ENCODE measurements at places on chromosomes 12 and 14. TPM values are rescaled to one million over a fixed set of nuclear protein-coding genes. Genes with fewer than 3 reads are reported as not detected.

The PCNX4 gene
- total RNA-seq, result 50.9 TPM

The DIO2 gene
- total RNA-seq, result 14.1 TPM

The LRTM2 gene
- total RNA-seq, result not detected

The RDH16 gene
- total RNA-seq, result 0.14 TPM

The SNRNP35 gene
- total RNA-seq, result 11.6 TPM

The ASB2 gene
- total RNA-seq, result 0.28 TPM

The GRIN2B gene
- 0.14 TPM for total RNA-seq

The GALC gene
- total RNA-seq, result 26.4 TPM

The TCTN1 gene
- total RNA-seq, result 20.5 TPM

The POTEM gene
- not detected for total RNA-seq

The SHMT2 gene
- total RNA-seq, result 313 TPM

The DMAC2L gene
- total RNA-seq, result 3.1 TPM

The MANSC1 gene
- total RNA-seq, result 0.92 TPM

The GLIPR1L1 gene
- not detected for total RNA-seq

The KLHL33 gene
- 0.18 TPM for total RNA-seq

The ANKRD52 gene
- total RNA-seq, result 9.7 TPM

The RBP5 gene
- not detected for total RNA-seq

The CATSPERB gene
- not detected for total RNA-seq

The SLC17A8 gene
- total RNA-seq, result not detected

The PPFIA2 gene
- total RNA-seq, result 2.2 TPM

The AVPR1A gene
- under 0.01 TPM for total RNA-seq

The MYH6 gene
- total RNA-seq, result not detected

The MDGA2 gene
- total RNA-seq, result under 0.01 TPM

The STRN3 gene
- 71.7 TPM for total RNA-seq

The C3AR1 gene
- 0.18 TPM for total RNA-seq

The ANO4 gene
- total RNA-seq, result 2.4 TPM

The GAS2L3 gene
- total RNA-seq, result 6.3 TPM

The MRPL42 gene
- total RNA-seq, result 57.5 TPM

The ARHGAP9 gene
- 0.28 TPM for total RNA-seq

The ASPG gene
- not detected for total RNA-seq

The KCNJ8 gene
- total RNA-seq, result 19.8 TPM

The LRP1-AS gene
- total RNA-seq, result not detected

The IRF2BPL gene
- 29.7 TPM for total RNA-seq

The SRRM4 gene
- under 0.01 TPM for total RNA-seq

The ENDOU gene
- total RNA-seq, result not detected

The SPX gene
- total RNA-seq, result 0.18 TPM

The TNS2 gene
- 23.2 TPM for total RNA-seq

The KRT74 gene
- total RNA-seq, result not detected

The SOAT2 gene
- not detected for total RNA-seq

The RIMKLB gene
- total RNA-seq, result 24.0 TPM

The SLC25A21 gene
- total RNA-seq, result 0.57 TPM

The CFAP73 gene
- not detected for total RNA-seq

The RFX4 gene
- not detected for total RNA-seq

The PEX5 gene
- total RNA-seq, result 32.4 TPM

The POTEG gene
- total RNA-seq, result not detected

The CD69 gene
- total RNA-seq, result not detected

The CD163 gene
- total RNA-seq, result not detected

The WIF1 gene
- not detected for total RNA-seq

The CBLN3 gene
- 3.3 TPM for total RNA-seq

The KLRC1 gene
- total RNA-seq, result not detected

The TMTC2 gene
- 49.8 TPM for total RNA-seq

The KRT3 gene
- total RNA-seq, result not detected

All from smooth muscle cell of bladder (primary cell).